Smooth muscle cell of the pulmonary artery (primary cell): ENCODE measurements at places on chromosomes 3 and 15. TPM values are rescaled to one million over a fixed set of nuclear protein-coding genes. Genes with fewer than 3 reads are reported as not detected.

The LYZL4 gene
- not detected in 2 replicates for total RNA-seq

The KLHL25 gene
- 5.7 and 6.3 TPM in 2 replicates for total RNA-seq

The ATP13A5 gene
- total RNA-seq = not detected in 2 replicates

The CCNB2 gene
- 4.0 and 11.1 TPM in 2 replicates for total RNA-seq

The CCDC54 gene
- not detected in 2 replicates for total RNA-seq

The RAB5A gene
- total RNA-seq = 53.1 and 68.0 TPM in 2 replicates
